ENCODE measurements at places on chromosomes 3 and 15. TPM values are rescaled to one million over a fixed set of nuclear protein-coding genes. Genes with fewer than 3 reads are reported as not detected.

- H3K27ac ChIP-seq = no peak overlapping the region
- H3K4me1 ChIP-seq = no peaks in the 10 kb centered on the region
- peaks cover 12% of the 10 kb centered on the region for H3K27me3 ChIP-seq
Measured at GRCh38 chr3:34646911-34647460, 848.6 kb downstream of the PDCD6IP start.

DNA sequence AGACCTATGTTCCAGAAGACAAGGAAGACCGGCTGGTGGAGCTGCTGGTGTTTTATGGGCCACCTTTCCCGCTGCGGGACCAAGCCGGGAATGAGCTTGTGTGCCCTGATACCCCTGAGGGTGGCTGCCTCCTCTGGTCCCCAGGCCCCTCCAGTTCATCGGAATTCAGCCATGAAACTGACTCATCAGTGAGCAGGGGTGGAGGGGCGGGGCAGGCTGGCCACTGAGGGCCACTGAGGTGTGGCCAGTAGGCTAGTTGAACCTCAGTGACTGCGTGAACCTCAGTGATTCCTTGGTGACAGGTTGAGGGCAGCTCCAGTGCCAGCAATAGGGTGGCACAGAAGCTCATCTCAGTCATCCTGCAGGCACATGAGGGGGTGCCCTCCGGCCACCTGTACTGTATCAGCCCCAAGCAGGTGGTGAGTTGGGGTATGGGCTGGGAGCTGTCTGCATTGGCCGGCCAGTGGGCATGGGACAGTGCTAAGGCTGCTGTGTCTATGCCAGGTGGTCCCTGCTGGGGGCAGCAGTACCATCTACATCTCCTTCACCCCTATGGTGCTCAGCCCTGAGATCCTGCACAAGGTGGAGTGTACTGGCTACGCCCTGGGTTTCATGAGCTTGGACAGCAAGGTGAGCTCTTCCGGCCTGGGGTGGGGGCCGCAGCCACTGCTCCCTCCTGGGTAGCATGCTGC is 20.3 kb downstream of the ACAA1 start:
- no peaks in the 10 kb centered on the region for H3K4me1 ChIP-seq
- H3K27me3 ChIP-seq = peaks cover 12% of the 10 kb centered on the region
- H3K4me3 ChIP-seq = no peak overlapping the region
- H3K27ac ChIP-seq = no peak overlapping the region

DNA sequence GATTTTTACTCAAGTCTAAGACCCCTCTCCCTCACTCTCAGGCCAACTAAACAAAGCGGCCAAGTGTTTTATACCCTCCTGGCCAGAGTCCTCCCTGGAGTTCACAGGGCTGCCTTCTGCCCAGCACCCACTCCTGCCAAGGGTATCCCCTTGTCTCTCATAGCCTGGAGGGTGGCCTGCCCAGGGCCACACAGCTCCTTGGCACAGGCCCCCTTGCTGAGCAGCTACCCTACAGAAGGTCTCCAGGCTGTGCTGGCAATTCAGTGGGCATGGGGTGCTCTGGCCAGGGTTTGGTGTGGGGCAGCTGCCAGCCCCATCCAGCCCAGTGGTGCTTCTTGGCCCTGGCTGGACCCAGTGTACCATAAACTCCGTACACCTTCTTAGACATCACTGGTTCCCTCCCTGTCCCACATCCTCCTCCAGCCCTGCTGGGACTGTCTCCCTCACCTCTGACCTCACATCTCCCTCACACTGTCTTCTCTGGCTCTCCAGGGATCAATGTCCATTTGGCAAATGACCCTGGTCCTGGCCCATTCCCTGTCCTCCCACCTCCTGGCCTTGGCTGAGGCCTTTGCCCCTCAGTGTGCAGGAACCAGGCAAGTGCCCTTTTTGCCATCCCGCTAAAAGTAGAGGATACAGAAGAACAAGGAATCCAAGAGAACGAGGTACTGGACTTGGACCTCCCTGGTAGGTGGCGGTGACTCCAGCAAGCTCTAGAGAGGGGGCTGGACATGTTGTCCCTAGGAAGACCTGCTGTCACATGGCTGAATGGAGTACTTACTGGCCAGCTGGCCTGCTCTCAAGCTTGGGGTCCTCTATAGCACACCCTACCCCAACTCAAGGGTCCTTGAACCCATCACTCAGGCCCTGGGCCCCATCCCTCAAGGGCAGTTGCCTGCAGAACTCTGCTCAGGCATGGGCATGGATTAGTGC is 50.0 kb upstream of the TRPM1 start:
- no peaks in the 10 kb centered on the region for H3K4me1 ChIP-seq
- H3K27me3 ChIP-seq = no peaks in the 10 kb centered on the region
- DNase-seq = no peak
- peak overlapping the region; percentile 80 for H3K27ac ChIP-seq

- no peak for DNase-seq
- no peak overlapping the region for H3K27ac ChIP-seq
Measured at GRCh38 chr3:194272861-194273742, 78.0 kb downstream of the CPN2 start.

- H3K36me3 ChIP-seq = no peaks in the 10 kb centered on the region
- no peak for DNase-seq
- H3K4me3 ChIP-seq = no peak overlapping the region
- H3K27ac ChIP-seq = no peak overlapping the region
- H3K27me3 ChIP-seq = no peaks in the 10 kb centered on the region
- no peaks in the 10 kb centered on the region for H3K4me1 ChIP-seq
Measured at GRCh38 chr3:169256027-169256426, 407.5 kb downstream of the MECOM start.

DNA sequence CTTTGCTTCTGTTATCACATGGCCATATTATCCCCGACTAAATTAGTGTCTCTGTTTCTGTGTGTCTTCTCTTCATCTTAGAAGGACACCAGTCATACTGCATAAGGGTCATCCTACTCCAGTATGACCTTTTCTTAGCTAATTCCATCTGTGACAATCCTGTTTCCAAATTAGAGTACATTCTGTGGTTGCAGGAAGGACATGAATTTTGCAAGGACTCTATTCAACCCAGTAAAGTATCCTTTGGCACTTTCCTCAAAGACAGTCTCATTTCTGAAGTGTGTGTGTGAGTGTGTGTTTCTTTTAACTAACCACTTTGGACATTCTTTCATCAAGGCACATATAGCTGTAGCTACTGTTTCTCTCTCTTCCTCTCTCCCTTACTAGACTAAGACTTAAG is 15.2 kb upstream of the MME start:
- peaks cover 19% of the 10 kb centered on the region for H3K4me1 ChIP-seq
- DNase-seq = peak; percentile 9
- H3K4me3 ChIP-seq = no peak overlapping the region
- H3K27ac ChIP-seq = peak overlapping the region; percentile 66

DNA sequence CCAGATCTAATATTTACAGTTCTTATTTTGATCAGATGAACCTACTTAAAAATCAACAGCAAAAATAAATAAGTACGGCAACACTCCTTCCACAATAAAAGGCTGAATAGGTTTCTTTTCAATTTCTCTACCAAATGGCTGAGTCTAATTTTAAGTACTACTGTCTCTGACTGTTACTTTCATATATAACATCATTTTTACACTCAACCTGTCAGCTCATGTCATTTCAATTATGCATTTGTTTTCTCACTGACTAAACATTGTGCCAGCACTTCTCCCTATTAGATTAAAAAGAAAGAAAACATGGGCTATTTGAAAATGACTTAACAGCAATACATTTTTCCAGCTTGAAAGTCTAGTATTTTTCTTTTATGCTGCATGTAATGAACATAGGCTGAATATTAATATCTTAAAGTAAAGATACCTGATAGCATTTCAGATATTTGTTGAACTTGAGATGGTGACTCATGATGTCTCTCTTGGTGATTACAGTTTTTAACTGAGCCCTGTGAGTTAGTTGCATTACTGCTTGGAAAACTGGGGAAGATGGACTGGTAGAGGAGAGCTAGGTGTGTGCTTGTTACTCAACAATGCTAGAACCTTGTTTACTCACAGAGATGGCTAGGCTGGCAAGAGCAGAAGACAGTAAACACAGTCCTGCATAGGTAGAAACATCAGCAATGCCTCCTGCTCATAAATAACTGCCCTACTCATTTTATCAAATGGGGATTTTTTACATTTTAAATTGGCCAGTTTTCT is 73.9 kb downstream of the PEX5L start:
- DNase-seq = peak; percentile 9
- peaks cover 9% of the 10 kb centered on the region for H3K4me1 ChIP-seq
- no peak overlapping the region for H3K27ac ChIP-seq
- no peak overlapping the region for H3K4me3 ChIP-seq
- peaks cover 6% of the 10 kb centered on the region for H3K36me3 ChIP-seq

- no peak for DNase-seq
- H3K4me3 ChIP-seq = no peak overlapping the region
- H3K27ac ChIP-seq = no peak overlapping the region
- H3K27me3 ChIP-seq = no peaks in the 10 kb centered on the region
Measured at GRCh38 chr15:99983886-99984286, 250.6 kb upstream of the LYSMD4 start.

GRCh38 chr3:78863306-78864203 is 904.2 kb downstream of the ROBO1 start:
- H3K27me3 ChIP-seq = no peaks in the 10 kb centered on the region
- H3K27ac ChIP-seq = no peak overlapping the region
- peaks cover 6% of the 10 kb centered on the region for H3K36me3 ChIP-seq
- no peak overlapping the region for H3K4me3 ChIP-seq

DNA sequence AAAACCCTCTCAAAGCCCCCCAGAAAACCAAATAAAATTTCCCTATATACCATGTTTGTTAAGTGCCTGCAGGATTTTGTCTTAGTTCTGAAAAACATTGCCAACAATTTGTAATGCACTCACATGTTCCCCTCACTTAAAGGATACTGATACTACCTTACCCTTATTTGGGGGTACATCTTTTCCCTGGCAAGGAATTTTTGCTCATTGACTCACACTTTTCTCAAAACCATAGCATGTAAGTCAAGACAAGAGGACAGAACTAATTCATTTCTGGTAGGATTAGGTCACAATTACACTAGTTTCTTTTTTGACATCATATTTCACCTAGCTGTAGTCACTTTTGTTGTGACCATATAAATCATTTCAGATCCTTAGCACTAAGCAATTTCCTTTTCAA is 222.2 kb downstream of the THRB start:
- peak overlapping the region; percentile 51 for H3K27ac ChIP-seq
- no peaks in the 10 kb centered on the region for H3K27me3 ChIP-seq
- H3K36me3 ChIP-seq = no peaks in the 10 kb centered on the region
- DNase-seq = no peak
- no peak overlapping the region for H3K4me3 ChIP-seq

- H3K27ac ChIP-seq = no peak overlapping the region
- H3K27me3 ChIP-seq = no peaks in the 10 kb centered on the region
- no peaks in the 10 kb centered on the region for H3K36me3 ChIP-seq
- DNase-seq = no peak
- H3K4me1 ChIP-seq = peaks cover 7% of the 10 kb centered on the region
Measured at GRCh38 chr3:33273628-33274027, 3.6 kb upstream of the FBXL2 start.

DNA sequence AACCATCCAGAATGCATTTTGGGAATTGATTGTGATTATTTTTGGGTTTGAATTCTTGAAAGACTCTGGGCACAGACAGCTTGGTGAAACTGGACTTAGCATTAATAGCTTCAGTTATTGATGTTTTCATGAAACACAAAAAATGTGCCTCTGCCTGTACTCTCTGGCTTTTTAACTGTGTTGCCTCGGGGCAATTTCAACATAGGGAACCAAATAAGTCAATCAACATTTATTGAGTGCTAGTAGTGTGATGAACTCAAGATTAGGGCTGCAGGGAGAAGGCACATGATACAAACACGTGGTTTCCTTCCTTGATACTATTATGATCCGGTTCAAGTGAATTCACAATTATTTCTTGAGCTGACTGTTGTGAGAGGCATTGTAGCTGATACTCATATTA is 50.8 kb downstream of the UNC13C start:
- H3K27ac ChIP-seq = no peak overlapping the region
- H3K4me3 ChIP-seq = no peak overlapping the region
- no peaks in the 10 kb centered on the region for H3K27me3 ChIP-seq
- peak; percentile 8 for DNase-seq
- H3K4me1 ChIP-seq = no peaks in the 10 kb centered on the region
- no peaks in the 10 kb centered on the region for H3K36me3 ChIP-seq

TEX55 gene
- not detected for total RNA-seq

GABRR3 gene
- not detected for total RNA-seq

OXTR gene
- 0.63 TPM for total RNA-seq

NR2F2 gene
- total RNA-seq = 9.6 TPM

SERPINI2 gene
- not detected for total RNA-seq

Data from MCF 10A (cell line).